ENCODE measurements at places on chromosomes 5 and 9.
A peak's percentile ranks its signal among the peaks of the same experiment; 100 is the strongest.

- DNase-seq, result peak; percentile 19
Observed at GRCh38 chr5:76473661-76474060, 70.6 kb downstream of the IQGAP2 start.

GRCh38 chr5:87020099-87020934 lies 247.4 kb upstream of the RASA1 start:
- peak; percentile 4 for DNase-seq

- no peak for DNase-seq
Observed at GRCh38 chr9:13369431-13369830, 89.9 kb upstream of the MPDZ start.

DNA sequence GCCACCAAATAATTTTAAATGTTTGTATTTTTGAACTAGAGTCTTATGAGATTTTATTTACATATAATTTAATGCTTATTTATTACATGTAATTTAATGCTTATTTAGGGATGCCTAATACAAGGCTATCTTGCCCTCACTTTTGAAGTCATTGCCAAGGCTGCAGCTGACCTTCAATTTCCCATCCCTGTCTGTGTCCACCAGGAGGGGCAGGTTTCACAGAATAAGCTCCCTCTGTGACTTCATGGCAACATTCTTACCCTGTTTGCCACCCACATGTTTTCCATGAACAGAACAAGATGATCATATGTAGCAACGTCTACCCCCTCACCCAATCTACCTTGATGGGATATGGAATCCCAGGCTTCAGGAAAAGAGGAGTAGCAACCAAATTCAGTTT lies 27.0 kb downstream of the C5 start:
- no peak for DNase-seq

DNA sequence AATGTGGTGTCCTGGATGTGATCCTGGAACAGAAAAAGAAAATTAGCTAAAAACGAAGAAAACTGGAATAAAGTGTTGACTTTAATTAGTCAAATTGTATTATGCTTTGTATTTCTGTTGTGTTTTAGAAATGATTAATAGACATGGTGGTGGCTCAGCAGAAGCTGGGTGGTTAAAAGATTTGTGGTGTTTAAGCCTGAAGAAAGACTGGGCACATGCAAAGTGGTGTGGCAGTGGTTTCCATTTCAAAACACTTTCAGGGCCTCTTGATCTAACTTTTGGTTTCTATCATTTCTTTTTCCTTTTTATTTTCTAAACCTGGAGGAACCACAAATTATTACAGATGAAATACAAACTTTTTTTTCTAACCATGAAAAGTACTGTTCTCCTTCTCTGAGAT lies 44.1 kb downstream of the ADGRV1 start:
- DNase-seq, result no peak

- no peak for DNase-seq
Observed at GRCh38 chr5:126831156-126831555, 54.2 kb downstream of the LMNB1 start.

- no peak for DNase-seq
Observed at GRCh38 chr9:108823829-108824228, 32.0 kb downstream of the ACTL7B start.

GRCh38 chr9:120929229-120929791 lies 2.7 kb upstream of the TRAF1 start:
- DNase-seq, result no peak

DNA sequence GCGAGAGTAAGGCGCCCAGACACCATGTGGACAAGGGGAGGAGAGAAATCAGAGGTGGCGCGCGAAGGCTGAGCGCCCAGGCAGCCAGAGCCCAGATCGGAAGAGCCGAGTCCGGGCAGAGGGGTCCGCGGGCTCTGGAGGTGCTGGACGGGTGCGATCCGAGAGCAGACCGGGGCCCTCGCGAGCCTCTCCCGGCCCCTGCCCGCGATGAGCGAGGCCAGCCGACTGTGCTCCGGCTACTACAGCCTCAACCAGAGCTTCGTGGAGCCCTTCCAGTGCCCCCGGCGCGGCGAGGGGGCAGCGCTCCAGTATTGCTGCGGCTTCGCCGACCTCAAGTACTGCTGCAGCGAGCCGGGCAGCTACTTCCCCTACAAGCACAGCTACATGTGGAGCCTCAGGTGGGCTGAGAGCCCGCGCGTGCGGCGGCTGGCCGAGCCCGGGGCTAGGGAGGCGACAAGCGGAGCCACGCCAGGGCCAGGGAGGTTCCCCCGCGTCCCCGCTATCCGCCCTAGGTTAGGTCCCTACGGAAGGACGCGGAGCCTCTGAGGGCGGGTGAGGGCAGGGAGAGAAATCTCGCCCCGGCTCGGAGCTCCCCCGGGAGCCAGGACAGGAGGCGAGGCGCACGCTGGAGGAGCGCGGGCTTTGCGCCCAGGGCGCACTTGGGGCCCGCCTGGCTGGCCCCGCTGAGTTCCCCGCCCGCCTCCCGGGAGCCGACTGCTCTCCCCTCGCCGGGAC lies at the start of gene SHISAL2B:
SHISAL2B (plus strand) TSS at position 87 of the 735 bp plus-strand sequence; CDS start at position 208, 121 bp downstream.
- no peak for DNase-seq

DNA sequence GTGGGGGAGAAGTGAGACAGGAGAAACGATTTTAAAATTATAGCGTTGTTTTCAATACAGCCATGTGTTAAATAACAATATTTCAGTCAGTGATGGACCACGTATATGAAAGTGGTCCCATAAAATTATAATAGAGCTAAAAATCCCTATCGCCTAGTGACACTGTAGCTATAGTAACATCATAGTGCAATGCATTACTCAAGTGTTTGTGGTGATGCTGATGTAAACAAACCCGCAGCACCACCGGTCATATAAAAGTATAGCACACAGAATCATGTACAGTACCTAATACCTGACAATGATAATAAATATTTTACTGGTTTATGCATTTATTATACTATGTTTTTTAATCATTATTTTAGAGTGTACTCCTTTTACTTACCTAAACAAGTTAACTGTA lies 407.4 kb upstream of the SEMA6A start:
- no peak for DNase-seq

DNA sequence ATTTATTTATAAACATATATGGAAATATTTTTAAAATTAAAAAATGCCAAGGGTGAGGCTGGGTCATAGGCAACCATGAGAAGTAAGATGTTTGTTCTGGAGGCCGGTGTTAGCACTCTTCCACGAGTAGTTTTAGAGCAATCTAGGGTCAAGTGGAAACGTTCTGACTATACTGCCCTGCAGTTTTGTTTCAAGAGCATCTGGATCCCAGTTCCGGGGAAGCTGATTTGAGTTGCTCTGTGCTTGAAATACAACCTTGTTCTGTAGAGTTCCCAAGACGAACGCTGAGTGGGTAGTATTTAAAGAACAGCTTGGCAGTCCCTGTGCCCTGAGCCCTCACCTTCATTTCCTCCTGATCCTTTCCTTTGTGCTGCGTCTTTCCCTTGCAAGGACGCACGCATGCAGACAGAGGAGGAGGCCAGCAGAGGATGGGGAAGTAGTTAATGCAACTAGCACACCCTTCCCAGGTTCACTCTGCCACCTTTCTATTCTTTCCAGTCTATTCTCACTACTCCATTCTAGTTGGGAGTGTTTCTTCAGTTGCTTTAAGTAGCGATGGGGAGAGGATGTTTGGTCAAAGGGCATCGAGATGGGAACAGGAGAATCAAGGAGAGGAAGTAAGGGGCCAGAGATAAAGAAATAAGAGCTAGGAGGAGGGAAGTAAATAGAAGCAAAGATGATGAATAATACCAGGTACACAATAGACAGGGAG lies 68.3 kb upstream of the ZSWIM6 start:
- no peak for DNase-seq

DNA sequence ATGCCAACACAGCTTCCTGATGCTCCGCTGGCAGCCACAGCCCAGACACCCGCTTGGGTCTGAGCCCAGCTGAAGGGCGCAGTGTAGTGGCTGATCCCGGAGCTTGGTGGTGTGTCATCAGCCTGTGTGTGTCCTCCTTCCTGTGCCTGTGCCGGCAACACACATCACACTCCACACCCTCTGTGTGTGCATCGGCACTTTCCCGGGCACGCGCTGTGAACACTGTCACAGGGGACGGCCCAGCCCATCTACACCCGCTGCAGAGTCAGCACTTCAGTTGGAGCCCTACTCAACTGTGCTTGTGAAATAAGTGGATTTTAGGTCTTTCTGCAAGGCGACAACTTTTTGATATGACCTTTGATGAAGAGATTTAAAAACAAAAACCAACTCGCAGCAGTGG lies 189.4 kb downstream of the IRX2 start:
- DNase-seq, result no peak

DNA sequence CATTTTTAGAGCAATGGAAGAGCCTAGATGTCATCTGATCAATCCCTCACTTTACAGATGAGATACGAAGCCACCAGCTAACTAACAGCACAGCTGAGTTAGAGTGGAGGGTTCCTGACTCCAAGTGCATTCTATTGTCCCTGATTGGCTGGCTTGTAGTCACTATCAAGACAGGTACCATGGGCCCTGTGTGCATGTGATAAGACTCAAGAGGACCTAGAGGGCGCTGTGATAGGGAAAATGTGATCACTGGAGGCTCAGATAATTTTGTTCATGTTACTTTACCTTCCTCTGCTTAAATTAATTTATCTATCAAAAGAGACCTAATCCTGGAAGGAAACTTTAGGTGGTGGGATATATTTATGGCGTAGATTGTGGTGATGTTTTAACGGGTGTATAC lies 19.5 kb upstream of the SNAPC3 start:
- no peak for DNase-seq

- DNase-seq, result no peak
Observed at GRCh38 chr5:123209502-123210027, 120.5 kb downstream of the PRDM6 start.

DNA sequence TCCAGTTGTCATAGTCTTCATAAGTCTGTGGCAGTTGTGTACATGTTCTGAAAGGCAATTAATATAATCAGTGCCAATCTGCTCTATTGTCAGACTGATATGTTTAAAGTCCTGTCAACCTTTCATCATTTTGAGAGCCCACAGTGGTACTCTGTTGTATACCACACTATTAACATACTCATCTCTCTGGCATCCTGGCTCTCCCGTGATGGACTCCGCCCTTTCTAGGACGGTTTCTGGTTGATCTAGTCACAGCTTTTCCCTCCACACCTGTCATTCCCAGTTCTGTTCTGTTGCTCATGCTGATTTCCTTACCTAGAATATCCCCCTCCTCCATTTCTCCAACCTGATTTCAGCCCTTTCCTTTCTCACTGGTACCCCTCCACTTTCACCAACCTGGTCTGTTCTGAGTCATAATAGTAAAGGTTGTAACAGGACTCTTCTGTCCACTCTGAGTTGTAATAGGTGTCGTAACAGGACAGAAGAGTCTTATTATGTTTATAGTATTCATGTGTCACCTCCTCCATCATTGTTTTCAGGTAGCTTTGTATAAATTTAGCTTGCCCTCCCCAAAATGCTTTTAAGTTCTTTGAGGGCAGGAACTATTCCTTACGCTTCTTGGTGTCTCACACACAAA lies 4.1 kb downstream of the PTCD2 start:
- DNase-seq, result no peak

- DNase-seq, result no peak
Observed at GRCh38 chr5:80466669-80467485, 21.0 kb upstream of the FAM151B start.

DNA sequence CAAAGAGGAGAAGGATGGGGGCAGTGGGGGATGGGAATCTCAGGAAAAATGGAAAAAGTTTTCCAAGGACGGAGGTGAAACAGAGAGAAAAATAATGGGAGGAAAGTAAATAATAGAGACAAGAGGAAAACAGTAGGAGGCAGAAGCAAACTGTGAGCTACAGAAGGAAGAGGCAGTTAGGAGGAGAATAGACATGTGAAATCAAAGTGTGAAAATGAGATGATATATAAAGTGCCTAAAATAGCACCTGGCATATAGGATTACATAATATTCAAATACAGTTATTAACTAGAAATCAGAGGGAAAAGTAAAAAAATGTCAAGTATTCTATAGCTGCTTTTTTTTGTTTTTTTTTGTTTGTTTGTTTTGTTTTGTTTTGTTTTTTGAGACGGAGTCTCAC lies 44.0 kb upstream of the PLIN2 start:
- no peak for DNase-seq

- no peak for DNase-seq
Observed at GRCh38 chr9:20506099-20506900, 116.0 kb downstream of the MLLT3 start.

- no peak for DNase-seq
Observed at GRCh38 chr5:113742639-113743038, 229.1 kb downstream of the YTHDC2 start.

DNA sequence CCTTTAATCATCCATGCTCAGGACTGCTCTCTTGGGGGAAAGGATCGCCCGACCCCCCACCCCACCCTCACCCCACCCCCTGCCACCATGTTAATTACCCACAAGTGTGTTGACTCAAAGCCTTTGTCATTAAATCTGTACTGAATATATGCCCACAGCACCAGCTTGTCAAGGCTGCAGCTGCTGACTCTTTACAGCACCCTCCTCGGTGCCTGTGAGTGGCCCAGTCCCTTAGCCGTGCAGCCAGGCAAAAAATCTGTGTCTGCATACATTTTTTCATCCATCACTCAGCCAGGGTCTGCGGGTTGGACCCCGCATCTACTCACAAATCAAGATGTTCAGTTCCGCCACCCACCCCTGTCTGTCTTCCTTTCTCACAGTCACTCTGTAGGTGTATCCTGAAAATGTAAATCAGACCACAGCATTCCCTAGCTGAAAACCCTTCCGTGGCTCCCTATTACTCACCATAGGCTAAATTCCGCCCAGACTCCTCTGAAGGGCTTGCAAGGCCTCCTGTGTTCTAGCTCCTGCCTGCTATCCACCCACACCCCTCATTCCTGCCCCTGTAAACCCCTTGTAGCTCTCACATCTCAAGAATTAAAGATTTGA lies 53.7 kb upstream of the KCNIP1 start:
- no peak for DNase-seq

- DNase-seq, result no peak
Observed at GRCh38 chr9:77632652-77633051, 15.5 kb downstream of the GNA14 start.

- peak; percentile 94 for DNase-seq
Observed at GRCh38 chr9:128117613-128118471, 9.7 kb downstream of the PTGES2 start.

- DNase-seq, result no peak
Observed at GRCh38 chr9:135840107-135840506, 67.2 kb downstream of the CAMSAP1 start.

GRCh38 chr5:150485693-150486401 lies 22.1 kb upstream of the NDST1 start:
- peak; percentile 3 for DNase-seq

DNA sequence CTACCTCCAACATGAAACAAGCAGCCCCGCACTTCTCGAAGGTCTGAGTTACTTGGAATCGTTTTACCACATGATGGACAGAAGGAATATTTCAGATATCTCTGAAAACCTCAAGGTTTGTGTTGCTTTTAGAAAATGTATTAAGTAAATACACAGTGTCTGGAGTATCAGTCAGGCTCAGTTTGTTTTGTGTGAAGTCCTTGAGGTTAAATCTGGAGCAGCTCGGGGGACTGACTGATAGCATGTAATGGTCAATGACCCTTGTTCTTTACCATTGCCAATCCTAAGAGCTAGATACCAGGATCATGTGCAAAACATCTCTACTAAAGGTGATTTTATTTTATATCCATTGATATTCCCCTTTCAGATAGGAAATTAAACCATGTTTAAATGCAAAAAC lies 26.9 kb upstream of the LNPEP start:
- DNase-seq, result no peak
